ENCODE measurements at places on chromosomes 2 and 18.
A peak's percentile ranks its signal among the peaks of the same experiment; 100 is the strongest.

- H3K27ac ChIP-seq = no peak overlapping the region
- H3K4me1 ChIP-seq = no peaks in the 10 kb centered on the region
- no peaks in the 10 kb centered on the region for H3K27me3 ChIP-seq
- no peak for DNase-seq
These were observed 167.4 kb downstream of the SP3 start for GRCh38 chr2:173797586-173798263.

DNA sequence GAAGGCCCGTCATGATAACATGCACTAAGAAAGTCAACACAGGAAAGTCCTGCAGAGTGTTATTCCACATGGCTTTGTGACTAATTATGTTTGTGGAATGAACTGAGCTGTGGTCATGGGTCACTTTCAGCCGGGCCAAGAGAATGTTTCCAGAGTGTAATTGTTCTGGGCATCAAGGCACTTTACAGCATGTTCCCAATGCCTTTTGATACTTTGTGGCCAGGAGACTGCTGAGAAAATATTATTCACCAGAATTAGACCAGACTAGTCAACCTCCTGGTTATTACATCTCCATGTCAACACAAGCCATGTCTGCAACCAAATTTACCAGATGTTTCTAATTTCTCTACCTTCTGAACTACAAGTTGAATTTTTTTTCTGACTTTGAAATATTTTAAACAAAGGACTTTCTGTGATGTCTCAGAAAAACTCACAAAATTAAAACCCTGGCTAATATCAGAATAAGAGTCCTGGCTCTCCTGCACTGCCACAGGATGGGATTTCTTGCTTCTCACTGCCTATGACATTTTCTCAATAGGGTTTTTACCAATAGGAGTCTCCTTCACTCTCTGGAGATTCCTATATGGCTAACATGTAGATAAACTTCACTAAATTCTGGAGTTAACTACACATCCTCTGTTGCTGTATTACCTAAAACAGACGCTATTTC is 90.6 kb upstream of the WDR75 start:
- no peaks in the 10 kb centered on the region for H3K27me3 ChIP-seq
- H3K36me3 ChIP-seq = no peaks in the 10 kb centered on the region
- no peak overlapping the region for H3K4me3 ChIP-seq
- H3K4me1 ChIP-seq = no peaks in the 10 kb centered on the region

- peaks cover 12% of the 10 kb centered on the region for H3K36me3 ChIP-seq
- DNase-seq = no peak
- no peaks in the 10 kb centered on the region for H3K27me3 ChIP-seq
- H3K27ac ChIP-seq = peak overlapping the region; percentile 80
- H3K4me3 ChIP-seq = peak overlapping the region; percentile 93
- H3K4me1 ChIP-seq = peaks cover 2% of the 10 kb centered on the region
These were observed 654 bp downstream of the PIK3C3 start for GRCh38 chr18:41955688-41956087.

DNA sequence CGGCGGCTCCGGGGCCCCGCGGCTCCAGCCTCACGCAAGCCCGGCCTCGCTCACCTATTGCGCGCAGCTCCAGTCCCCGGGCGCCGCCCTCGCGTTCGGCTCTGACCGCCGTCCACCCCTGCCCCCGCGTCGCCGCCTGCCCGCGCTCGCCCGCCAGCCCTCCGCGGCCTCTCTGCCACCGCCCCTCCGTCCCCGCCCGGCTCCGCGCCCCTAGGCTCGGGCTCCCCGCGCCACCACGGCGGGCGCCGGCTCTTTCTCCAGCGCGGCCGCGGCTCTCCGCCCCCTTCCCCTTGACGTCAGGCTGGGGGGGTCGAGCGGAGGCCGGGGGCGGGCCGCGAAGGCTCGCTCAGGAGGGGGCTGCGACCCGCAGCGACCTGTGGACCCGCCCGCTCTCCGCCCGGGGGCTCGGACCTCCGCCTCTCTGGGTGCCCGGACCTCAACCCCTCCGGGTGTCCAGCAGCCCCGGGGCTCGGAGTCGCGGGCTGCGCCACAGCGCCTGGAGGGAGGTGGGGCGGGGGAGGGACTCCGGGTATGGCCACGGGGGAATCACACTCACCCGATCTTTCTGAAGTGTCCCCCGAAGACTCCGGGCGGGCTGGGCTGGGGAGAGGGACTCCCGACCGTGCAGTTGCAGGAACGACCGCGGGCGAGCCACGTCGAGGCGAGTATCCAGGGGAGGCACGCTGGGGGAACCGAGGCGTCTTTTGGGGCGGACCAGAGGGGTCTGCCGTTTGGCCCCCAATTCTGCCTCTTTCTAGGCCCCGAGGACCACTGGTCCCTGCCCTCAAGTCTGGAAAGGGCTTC is at the start of gene SEMA4C:
SEMA4C (minus strand) TSS at position 259 of the 804 bp plus-strand sequence. CDS start 2,194 bp downstream, outside the sequence.
- peak; percentile 74 for DNase-seq
- H3K4me1 ChIP-seq = peaks cover 33% of the 10 kb centered on the region
- peak within 1 kb of the TSS; percentile 78 for H3K4me3 ChIP-seq
- H3K36me3 ChIP-seq = peaks cover 23% of the 10 kb centered on the region

DNA sequence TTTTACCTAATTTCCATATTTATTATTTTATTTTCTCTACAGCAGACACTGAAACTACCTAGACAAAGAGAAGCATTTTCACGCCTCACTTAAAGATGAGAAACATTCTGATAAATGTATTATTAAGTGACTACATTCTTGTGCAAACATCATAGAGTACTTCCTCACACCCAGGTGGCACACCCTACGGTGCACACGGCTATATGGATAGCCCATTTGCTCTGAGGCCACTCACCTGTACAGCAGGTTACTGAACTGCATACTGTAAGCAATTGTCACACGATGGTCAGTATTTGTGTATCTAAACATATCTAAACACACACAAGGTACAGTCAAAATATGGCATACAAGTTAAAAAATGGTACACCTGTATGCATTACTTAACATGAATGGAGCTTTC is 481.4 kb downstream of the CMPK2 start:
- no peaks in the 10 kb centered on the region for H3K4me1 ChIP-seq
- DNase-seq = peak; percentile 17
- H3K4me3 ChIP-seq = no peak overlapping the region
- H3K27ac ChIP-seq = no peak overlapping the region
- no peaks in the 10 kb centered on the region for H3K27me3 ChIP-seq
- H3K36me3 ChIP-seq = no peaks in the 10 kb centered on the region

DNA sequence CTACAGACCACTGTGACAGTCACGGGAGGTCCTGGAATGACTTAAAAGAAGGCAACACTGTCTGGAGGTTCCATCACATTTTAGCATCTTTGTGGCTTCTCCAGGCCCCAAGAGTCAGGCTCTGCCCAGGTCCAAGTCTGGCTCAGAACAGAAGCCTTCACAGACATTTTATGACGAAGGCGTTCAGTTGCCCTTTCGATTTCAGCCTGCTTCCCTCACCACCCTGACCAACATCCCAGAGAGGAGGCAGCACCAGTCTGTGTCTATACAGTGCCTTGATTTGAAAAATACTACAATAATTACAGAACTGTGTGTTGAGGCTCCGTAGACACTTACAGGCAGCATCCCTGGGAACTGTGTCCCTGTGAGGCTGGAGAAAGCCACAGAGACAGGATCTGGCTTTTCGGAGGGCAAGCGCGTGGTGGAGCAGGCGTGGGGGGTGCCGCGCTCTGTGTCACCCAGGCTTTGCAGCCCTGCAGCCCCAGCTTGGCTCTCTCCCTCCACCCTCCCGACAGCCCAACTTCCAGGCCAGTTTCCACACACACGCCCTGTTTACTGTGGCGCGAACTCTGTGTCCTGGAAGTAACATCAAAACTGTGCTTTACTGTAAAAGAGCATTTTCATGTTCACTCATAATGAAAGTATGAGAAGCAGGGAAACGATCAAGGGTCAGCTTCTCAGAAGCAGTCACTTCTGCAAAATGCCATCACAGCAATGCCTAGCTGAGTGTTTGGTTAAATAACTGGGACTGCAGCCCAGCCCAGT is 153.5 kb upstream of the ALKAL2 start:
- H3K27me3 ChIP-seq = no peaks in the 10 kb centered on the region
- DNase-seq = no peak
- H3K27ac ChIP-seq = no peak overlapping the region
- no peaks in the 10 kb centered on the region for H3K4me1 ChIP-seq

GRCh38 chr18:10705786-10706185 is 180.0 kb downstream of the NAPG start:
- no peak for DNase-seq
- H3K4me3 ChIP-seq = no peak overlapping the region
- H3K36me3 ChIP-seq = peaks cover 33% of the 10 kb centered on the region
- no peaks in the 10 kb centered on the region for H3K4me1 ChIP-seq

DNA sequence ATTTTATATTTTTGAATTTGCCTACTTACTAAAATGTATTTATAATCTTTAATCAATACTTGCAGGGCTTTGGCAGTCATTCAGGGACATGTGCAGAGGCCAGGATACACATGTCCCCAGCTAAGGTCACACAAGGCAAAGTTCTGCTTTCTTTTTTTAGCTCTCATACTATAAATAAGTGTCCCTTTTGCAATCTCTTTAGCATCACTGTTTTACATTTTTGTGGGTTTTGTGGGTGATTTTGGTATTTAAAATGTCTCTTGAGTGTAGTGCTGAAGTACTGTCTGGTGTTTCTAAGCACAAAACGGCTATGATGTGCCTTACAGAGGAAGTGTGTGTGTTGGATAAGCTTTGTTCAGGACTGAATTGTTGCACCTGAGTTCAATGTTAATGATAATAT is 309.0 kb upstream of the GULP1 start:
- H3K36me3 ChIP-seq = no peaks in the 10 kb centered on the region
- H3K4me3 ChIP-seq = no peak overlapping the region
- no peak overlapping the region for H3K27ac ChIP-seq
- no peaks in the 10 kb centered on the region for H3K4me1 ChIP-seq
- H3K27me3 ChIP-seq = no peaks in the 10 kb centered on the region

- H3K36me3 ChIP-seq = no peaks in the 10 kb centered on the region
- H3K27ac ChIP-seq = no peak overlapping the region
- H3K27me3 ChIP-seq = no peaks in the 10 kb centered on the region
- H3K4me1 ChIP-seq = no peaks in the 10 kb centered on the region
- H3K4me3 ChIP-seq = no peak overlapping the region
These were observed 164.7 kb upstream of the MSH6 start for GRCh38 chr2:47618272-47618552.

DNA sequence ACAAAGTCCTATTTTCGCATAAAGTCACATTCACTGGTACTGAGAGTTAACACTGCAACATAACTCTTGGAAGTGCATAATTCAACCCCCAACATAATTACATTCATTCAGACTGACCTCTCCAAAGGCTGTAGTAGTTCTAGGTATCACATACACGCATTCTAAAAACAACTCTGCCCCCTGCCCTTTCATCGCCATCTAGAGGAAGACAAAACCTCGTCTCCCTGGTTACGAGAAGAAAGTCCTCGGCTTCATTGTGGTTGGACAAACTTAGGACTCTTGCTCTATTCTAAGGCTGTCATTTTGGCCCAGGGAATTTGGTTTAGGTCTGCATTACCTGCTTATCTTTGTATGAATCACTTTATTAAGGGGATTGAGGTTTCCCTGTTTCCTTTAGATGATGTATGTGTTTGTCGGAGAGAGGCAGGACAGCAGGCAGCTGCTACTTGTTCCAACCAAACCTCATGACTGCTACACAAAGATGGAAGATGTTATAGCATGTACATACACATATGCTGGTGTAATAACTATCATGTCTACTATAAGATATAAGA is 215.4 kb upstream of the NRXN1 start:
- H3K36me3 ChIP-seq = no peaks in the 10 kb centered on the region
- no peaks in the 10 kb centered on the region for H3K4me1 ChIP-seq
- no peak overlapping the region for H3K27ac ChIP-seq
- no peak for DNase-seq
